Liver (tissue), 10 donors: ENCODE measurements at places on chromosomes 1 and 21.

DNA sequence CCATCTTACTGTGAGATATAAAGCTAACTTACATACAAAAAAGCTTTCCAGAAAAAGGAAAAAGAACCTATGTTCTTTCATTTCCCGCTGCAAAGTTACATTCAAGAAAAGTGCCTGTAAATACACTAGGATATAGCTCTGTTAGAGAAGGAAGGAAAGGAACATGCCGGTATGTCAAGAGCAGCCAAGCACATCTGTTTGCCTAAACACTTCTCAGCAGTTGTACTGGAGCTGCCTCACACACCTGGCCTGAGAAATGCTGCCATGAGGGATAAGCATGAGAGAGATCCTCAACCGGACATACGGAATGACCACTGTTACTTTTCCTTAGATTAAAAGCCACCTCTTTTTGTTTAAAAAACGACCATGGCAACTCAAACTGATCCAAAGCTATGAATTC lies 189.7 kb downstream of the RERE start:
- no peak overlapping the region for H3K4me3 ChIP-seq
- H3K4me1 ChIP-seq = peaks cover 56% of the 10 kb centered on the region
- H3K27me3 ChIP-seq = no peaks in the 10 kb centered on the region
- no peaks in the 10 kb centered on the region for H3K36me3 ChIP-seq
- no peak overlapping the region for H3K27ac ChIP-seq
- no peak for DNase-seq

DNA sequence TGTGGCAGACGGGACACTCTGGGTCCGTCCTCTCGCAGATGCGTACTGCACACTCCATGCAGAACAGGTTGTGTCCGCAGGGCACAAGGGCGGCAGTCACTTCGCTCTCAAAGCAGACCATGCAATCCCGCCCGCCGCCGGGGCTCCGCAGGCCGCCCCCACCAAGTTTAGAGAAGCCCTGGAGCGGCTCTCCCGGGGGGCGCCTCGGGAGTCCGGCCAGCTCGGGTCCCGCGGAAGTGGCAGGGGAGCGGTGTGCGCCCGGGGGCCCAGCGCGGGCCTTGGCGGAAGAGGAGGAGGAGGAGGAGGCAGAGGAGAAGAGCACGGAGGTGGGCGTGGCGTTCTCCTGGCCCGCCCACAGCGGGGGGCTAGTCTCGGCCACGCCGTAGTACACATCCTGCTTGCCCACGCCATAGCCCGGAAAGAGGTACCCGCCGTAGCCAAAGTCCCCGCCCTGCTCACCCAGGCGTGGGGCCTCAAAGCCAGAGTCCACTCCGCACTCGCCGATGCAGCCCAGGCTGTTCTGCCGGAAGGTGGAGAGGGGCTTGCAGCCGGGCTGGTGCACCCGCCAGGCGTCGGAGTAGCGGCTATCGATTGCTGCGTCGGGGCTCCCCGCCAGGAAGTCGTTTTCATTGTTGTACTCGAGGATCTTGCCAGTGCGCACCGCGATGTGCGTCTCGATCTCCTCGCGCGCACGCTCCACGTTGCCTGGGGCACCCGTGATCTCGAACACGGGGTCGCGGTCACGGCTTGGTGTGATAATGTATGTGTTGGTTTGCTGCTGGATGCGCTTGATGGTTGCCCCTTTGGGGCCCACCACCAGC lies 5.4 kb downstream of the MEX3A start:
- no peaks in the 10 kb centered on the region for H3K36me3 ChIP-seq
- H3K27me3 ChIP-seq = no peaks in the 10 kb centered on the region
- peak overlapping the region; percentile 86 for H3K4me3 ChIP-seq
- peak; percentile 68 for DNase-seq
- peak overlapping the region; percentile 87 for H3K27ac ChIP-seq

GRCh38 chr1:99758073-99758511 lies 8.3 kb downstream of the FRRS1 start:
- peak overlapping the region; percentile 75 for H3K27ac ChIP-seq
- H3K27me3 ChIP-seq = no peaks in the 10 kb centered on the region
- H3K36me3 ChIP-seq = no peaks in the 10 kb centered on the region
- no peak overlapping the region for H3K4me3 ChIP-seq
- DNase-seq = no peak

DNA sequence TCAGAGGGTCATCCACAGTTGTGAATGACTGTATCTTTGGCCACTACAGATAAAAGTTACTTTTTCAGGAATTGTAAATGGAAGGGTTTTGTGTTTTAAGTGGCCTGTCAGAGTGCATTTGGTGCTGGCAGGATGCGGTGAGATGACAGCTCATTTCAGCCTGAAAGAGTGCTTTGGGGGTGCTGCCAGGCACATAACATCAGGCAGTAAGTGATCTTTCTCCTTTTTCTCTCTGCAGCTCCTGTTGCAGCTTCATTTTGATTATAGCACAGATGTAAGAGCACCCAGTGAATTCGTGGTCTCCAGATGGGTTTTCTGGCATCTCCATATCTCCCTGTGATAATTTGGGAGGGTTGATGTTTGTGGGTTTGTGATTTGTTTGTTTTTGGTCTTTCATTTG lies 14.8 kb upstream of the FAM163A start:
- no peak for DNase-seq
- H3K27ac ChIP-seq = no peak overlapping the region
- no peak overlapping the region for H3K4me3 ChIP-seq
- H3K27me3 ChIP-seq = no peaks in the 10 kb centered on the region

GRCh38 chr1:217911908-217912307 lies 280.8 kb downstream of the SPATA17 start:
- H3K4me1 ChIP-seq = no peaks in the 10 kb centered on the region
- no peak for DNase-seq
- H3K36me3 ChIP-seq = no peaks in the 10 kb centered on the region
- no peak overlapping the region for H3K27ac ChIP-seq
- H3K27me3 ChIP-seq = no peaks in the 10 kb centered on the region
- no peak overlapping the region for H3K4me3 ChIP-seq

GRCh38 chr1:206060844-206061243 lies 7.9 kb downstream of the RHEX start:
- H3K4me3 ChIP-seq = no peak overlapping the region
- peaks cover 3% of the 10 kb centered on the region for H3K4me1 ChIP-seq
- no peak for DNase-seq
- no peak overlapping the region for H3K27ac ChIP-seq
- H3K36me3 ChIP-seq = no peaks in the 10 kb centered on the region
- no peaks in the 10 kb centered on the region for H3K27me3 ChIP-seq

- H3K36me3 ChIP-seq = no peaks in the 10 kb centered on the region
- H3K27me3 ChIP-seq = no peaks in the 10 kb centered on the region
- peaks cover 10% of the 10 kb centered on the region for H3K4me1 ChIP-seq
- DNase-seq = no peak
- peak overlapping the region; percentile 11 for H3K4me3 ChIP-seq
- no peak overlapping the region for H3K27ac ChIP-seq
Measured at GRCh38 chr1:35577071-35577998, 4.2 kb downstream of the TFAP2E start.

GRCh38 chr1:111876631-111877030 lies 112.8 kb downstream of the KCND3 start:
- H3K27me3 ChIP-seq = no peaks in the 10 kb centered on the region
- peaks cover 11% of the 10 kb centered on the region for H3K4me1 ChIP-seq
- H3K36me3 ChIP-seq = no peaks in the 10 kb centered on the region
- no peak overlapping the region for H3K27ac ChIP-seq
- no peak for DNase-seq

DNA sequence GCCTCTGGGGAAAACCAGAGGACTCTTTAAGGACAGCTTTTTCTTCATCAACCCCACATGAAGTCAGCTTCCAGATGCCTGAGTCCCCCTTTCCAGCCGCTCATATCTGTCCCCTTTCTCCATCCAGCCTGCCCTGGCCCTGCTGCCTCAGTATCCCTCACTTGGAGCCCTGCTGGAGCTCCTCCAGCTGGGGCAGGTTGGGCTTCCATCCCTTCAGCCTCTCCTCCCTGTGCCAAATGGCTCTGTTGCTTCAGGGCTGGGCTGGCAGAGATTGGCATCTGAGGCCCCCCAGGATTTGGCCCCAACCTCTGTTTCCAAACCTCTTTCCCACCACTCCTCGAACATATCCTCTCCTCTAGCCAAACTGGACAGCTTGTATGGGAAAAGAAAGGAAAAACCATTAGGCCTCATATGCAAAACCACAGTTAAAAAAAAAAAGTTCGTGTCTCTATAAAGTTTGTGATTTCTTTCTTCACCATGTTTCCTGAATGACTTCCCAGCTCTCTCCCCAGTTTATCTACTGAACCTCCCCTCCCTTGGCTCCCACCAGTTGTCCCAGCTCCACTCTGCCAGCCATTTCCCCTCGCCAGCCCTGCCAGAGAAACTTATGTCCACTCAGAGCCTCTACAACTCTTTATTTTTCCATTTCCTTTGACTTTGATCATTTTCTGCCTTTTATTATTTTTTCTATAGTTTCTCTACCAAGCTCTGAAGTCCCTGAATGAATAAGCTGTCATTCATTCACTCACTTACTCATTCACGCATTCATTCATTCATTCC lies 217.9 kb downstream of the FOXD2 start:
- no peaks in the 10 kb centered on the region for H3K4me1 ChIP-seq
- H3K36me3 ChIP-seq = no peaks in the 10 kb centered on the region
- no peaks in the 10 kb centered on the region for H3K27me3 ChIP-seq
- no peak overlapping the region for H3K27ac ChIP-seq

GRCh38 chr1:246068217-246068512 lies 438.9 kb downstream of the SMYD3 start:
- H3K4me1 ChIP-seq = no peaks in the 10 kb centered on the region
- no peak overlapping the region for H3K27ac ChIP-seq
- H3K4me3 ChIP-seq = no peak overlapping the region
- no peaks in the 10 kb centered on the region for H3K36me3 ChIP-seq

DNA sequence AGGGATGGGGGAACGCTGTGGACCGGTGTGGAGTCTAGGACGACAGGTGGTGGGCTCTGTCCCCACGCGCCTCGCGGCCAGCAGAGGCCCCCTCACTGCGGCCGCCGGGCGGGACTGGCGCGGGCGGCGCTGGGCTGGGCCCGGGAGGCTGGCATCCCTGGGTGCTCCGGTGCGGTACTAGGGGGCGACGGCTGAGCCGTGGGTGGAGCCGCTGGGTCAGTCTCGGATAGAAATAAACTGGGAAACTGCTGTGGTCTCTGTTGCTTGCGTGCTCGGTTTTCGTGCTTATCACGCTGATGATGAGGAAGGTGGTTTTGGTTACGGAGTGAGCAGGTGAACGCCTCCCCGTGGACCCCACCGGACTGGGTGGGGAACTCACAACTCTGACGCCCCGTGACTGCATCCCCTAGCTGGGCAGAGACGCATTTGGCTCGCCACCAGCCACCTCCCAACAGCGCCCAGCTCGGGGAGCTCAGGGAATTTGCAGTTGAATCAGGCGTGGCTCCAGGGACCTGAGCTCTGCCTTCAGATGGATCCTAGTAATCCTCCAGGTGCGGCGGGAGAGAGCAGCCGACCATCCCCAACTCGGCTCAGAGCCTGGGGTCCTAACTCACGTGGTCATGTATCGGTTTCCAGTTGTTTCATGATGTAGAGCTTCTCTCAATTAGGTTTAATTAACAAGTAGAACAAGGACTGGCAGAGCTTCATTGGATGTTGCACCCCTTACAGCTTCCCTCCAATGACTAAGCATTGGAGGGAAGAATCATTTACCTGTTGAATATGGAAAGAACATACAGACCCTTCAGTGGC lies 32.1 kb downstream of the HSD17B7 start:
- H3K27me3 ChIP-seq = no peaks in the 10 kb centered on the region
- H3K36me3 ChIP-seq = no peaks in the 10 kb centered on the region
- no peak for DNase-seq
- H3K27ac ChIP-seq = no peak overlapping the region
- peaks cover 12% of the 10 kb centered on the region for H3K4me1 ChIP-seq

- no peak overlapping the region for H3K27ac ChIP-seq
- no peaks in the 10 kb centered on the region for H3K4me1 ChIP-seq
- peaks cover 2% of the 10 kb centered on the region for H3K36me3 ChIP-seq
- DNase-seq = no peak
- H3K4me3 ChIP-seq = no peak overlapping the region
- no peaks in the 10 kb centered on the region for H3K27me3 ChIP-seq
Measured at GRCh38 chr1:56803561-56804156, 15.5 kb downstream of the FYB2 start.

DNA sequence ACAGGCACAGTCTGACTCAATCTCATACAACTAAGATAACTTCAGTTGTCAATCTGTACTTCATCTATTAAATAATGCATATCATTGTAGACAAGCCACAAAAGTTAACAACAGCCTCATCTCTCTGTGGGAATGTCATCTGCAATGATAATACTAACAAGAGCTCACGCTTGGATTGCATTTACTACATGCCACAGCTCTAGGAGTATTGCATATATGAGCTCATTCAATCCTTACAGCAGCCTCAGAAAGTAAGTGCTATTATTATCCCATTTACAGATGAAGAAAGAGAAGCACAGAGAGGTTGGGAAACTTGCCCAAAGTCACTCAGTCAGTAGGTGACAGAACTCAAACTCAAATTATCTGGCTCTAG lies 105.7 kb upstream of the GUCA2B start:
- no peak for DNase-seq
- no peak overlapping the region for H3K4me3 ChIP-seq
- H3K4me1 ChIP-seq = peaks cover 3% of the 10 kb centered on the region
- no peak overlapping the region for H3K27ac ChIP-seq
- no peaks in the 10 kb centered on the region for H3K36me3 ChIP-seq
- no peaks in the 10 kb centered on the region for H3K27me3 ChIP-seq

GRCh38 chr1:166164995-166165660 lies 1.7 kb downstream of the FAM78B start:
- peak; percentile 52 for DNase-seq
- peaks cover 8% of the 10 kb centered on the region for H3K4me1 ChIP-seq
- no peaks in the 10 kb centered on the region for H3K36me3 ChIP-seq

DNA sequence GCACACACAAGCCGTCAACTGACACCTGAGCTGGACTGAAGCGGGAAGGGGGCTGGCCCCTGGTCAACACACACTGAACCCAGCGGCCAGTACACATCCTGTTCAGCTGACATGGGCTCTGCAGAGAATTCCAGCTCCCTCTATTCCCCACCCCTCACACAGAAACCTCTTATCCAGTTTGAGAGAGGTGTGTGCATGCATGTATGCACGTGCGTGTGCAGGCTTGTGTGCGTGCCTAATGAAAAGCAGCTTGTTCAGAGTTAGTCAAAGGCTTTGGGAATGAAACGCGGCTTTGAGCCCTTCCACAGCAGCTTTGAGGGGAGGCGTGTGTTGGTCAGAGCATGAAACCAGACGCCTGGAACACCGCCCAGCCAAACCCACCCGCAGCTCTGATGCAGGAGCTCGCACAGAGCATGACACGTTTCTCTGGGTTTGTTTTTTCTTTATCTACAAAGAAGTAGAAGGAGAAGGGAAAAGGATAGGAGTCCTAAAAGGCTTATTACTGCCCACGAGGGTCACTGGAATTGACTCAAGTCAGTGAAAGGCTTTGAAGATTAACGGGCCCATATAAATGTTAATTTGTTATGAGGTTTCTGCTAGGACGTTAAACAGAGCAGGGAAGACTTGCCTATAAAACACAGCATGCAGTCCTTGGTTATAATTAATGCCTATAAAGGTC lies 184.2 kb downstream of the ETS2 start:
- H3K4me3 ChIP-seq = no peak overlapping the region
- no peaks in the 10 kb centered on the region for H3K36me3 ChIP-seq
- H3K27ac ChIP-seq = no peak overlapping the region
- no peaks in the 10 kb centered on the region for H3K27me3 ChIP-seq
- DNase-seq = peak; percentile 52
